ENCODE measurements at places on chromosomes 2 and 18.

- DNase-seq = no peak
Observed at GRCh38 chr2:200655918-200656580, 70.2 kb downstream of the AOX1 start.

- DNase-seq = no peak
Observed at GRCh38 chr2:192166946-192167345, 27.8 kb downstream of the TMEFF2 start.

DNA sequence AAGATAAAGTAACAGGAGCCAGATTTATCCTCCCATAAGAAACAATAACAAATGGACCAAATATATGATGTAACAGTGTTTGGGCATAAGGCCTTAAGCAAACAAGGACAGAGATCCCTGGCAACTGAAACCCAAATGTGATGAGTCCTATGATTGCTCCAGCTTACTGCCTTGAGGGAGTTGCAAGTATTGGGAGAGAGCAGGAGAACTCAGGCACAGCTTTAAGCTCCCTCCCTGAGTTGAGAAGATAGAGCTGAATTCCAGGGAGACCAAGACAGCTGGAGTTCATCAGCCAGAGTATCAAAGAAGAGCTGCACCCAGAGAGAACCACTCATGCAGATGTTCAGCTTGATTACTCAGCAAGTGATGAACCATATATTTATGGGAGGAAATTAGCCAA is 814.5 kb upstream of the RAB6C start:
- no peak for DNase-seq

- DNase-seq = no peak
Observed at GRCh38 chr2:27448381-27448780, 6.2 kb downstream of the KRTCAP3 start.

DNA sequence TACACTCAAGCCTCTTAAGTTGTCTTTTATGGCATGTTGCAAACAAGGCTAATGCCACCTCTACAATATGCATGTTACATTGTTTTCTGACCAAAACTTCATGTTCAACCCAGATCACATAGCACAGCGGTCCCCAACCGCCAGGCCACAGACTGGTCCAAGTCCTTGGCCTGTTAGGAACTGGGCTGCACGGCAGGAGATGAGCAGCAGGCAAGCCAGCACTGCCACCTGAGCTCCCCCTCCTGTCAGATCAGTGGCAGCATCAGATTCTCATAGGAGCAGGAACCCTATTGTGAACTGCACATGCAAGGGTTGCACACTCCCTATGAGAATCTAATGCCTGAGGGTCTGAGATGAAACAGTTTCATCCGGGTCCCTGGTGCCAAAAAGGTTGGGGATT is 324.8 kb upstream of the CHAC2 start:
- no peak for DNase-seq

Data from stimulated activated CD8-positive, alpha-beta memory T cell treated with anti-CD3 and anti-CD28 coated beads, Interleukin-4, amount 100 ng/mL, for 4 hours (primary cell).